Activated CD4-positive, alpha-beta T cell treated with anti-CD3 and anti-CD28 coated beads, Interleukin-2, amount 10 ng/mL, durations not matched to agents 24 days and 14 days (primary cell): ENCODE measurements at places on chromosomes 16 and 17. TPM values are rescaled to one million over a fixed set of nuclear protein-coding genes. Genes with fewer than 3 reads are reported as not detected.

- DNase-seq, result no peak
Measured at GRCh38 chr16:26111900-26112299, 420.1 kb downstream of the HS3ST4 start.

TELO2 gene
- total RNA-seq, result 91.4 and 101 TPM in 2 replicates

GRCh38 chr16:10356870-10357842 lies 28.7 kb upstream of the ATF7IP2 start:
- DNase-seq, result no peak

GRCh38 chr17:57326336-57326735 lies 70.0 kb downstream of the MSI2 start:
- no peak for DNase-seq

DNA sequence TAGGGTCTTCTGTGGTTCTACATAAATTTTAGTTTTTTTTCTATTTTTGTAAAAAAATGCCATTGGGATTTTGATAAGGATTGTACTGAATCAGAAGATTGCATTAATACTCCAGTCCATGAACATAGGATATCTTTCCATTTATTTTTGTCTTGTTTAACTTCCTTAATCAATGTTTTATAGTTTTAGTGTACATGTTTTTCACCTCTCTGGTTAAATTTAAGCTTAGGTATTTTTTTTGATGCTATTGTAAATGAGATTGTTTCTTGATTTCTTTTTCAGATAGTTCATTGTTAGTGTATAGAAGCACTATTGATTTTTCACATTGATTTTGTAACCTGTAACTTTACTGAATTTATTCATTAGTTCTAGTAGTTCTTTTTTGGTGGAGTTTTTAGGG lies 35.4 kb downstream of the ITGAM start:
- no peak for DNase-seq

CHMP6 gene
- total RNA-seq, result 30.8 and 32.8 TPM in 2 replicates

GRCh38 chr17:55168958-55169687 lies 95.6 kb upstream of the HLF start:
- DNase-seq, result no peak

DNA sequence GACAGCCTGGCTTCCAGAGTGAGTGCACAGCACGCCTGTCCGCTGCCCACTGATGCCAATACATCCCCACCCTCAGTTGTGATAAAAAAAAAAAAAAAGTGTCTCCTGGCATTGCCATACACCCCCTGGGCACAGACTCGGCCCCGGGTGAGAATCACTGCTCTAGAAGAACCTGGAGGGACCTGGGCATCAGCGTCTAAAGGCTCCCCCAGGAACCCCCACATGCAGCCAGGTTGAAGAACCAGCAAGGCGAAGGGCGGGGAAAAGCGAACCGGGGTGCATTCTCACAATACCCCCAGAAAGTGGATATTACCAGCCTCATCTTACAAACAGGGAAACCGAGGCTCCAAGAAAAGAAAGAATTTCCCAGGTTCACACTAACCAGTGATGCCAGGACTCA lies 27.7 kb downstream of the TBC1D16 start:
- DNase-seq, result no peak

DNA sequence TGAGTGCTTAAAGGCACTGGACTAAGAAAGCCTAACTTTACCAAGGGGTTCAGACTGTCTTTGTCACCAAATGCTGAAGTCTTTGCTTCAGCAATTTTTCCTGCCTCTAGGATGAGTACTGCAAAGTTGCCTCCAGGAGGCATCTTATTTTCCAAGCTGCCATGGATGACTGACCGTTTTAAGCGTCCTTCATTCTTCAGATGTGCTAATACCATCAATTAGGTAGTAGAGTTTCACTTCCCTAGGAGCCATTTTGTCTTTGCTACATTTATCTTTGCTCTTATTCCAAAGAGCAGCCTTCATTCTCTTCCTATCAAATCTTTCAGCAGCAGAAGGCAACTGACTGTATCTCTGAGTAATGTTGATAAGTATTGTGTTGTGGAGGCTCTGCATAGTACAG lies 440.1 kb downstream of the CDH13 start:
- no peak for DNase-seq

CDRT15 gene
- not detected in 2 replicates for total RNA-seq

SLC6A2 gene
- not detected in 2 replicates for total RNA-seq

- DNase-seq, result no peak
Measured at GRCh38 chr17:50184064-50184463, 17.4 kb downstream of the COL1A1 start.

ZNF385C gene
- 0.16 TPM in 1 of 2 replicates, not detected in the other for total RNA-seq

ZNF423 gene
- total RNA-seq, result not detected in 2 replicates

GRCh38 chr17:29927546-29927945 lies 2.5 kb downstream of the SSH2 start:
- peak; percentile 16 for DNase-seq

- DNase-seq, result no peak
Measured at GRCh38 chr17:44398692-44399691, 9.5 kb upstream of the ITGA2B start.

DNA sequence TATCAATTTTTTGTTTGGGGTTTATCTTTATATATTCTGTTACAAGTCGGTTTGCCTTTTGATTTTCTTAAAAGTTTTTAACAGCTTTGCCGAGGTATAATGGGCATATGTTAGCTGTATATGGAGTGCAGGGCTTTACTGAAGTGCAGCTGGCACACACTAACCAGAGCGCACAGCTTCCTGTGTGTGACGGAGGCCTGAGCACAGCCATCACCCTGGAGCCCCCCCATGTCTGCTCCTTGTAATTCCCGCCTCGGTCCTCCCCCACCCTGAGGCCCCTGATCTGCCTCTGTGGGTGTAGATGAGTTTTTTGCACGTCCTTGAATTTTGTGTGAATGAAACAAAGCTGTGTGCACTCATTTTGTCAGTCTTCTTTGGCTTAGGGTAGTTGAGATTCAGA lies 60.1 kb upstream of the ZNF750 start:
- no peak for DNase-seq

MT1A gene
- 1.8 and 2.1 TPM in 2 replicates for total RNA-seq

OTOP3 gene
- total RNA-seq, result not detected in 2 replicates

SCNN1B gene
- total RNA-seq, result not detected in 2 replicates

DNA sequence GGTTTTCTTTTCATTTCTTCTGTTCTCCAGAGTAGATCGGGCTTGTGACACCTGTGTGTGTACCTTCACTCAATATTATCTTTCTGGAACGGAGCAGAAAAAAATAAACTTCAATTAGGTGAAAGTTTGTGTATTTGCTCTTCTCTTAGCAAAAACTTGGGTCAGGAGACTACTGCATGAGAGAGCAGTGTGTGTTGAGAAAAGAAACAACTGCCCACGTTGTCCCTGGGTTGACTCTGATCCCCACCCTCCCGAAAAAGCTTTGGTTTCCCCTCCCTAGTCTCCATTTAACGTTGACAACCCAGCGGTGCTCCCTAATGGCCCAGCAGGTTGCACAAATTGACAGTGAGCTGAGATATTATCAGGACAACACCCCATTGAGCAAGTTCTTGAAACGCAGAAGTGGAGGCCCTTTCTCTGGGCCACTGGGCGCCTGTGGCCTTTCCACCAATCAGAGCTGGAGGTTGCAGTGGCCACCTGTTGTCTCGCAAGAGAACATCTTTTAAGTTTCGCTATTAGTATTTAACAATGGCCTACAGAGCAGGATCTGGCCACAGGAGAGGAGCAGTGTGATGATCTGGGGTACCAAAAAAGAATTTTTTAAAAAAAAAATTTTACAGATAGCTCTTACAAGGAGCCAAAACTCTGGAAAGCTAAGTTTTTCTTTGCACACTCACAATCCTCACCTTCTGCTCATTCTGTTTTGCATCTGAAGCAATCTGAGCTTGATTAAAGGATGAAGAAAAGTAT lies 1.5 kb upstream of the TOX3 start:
- no peak for DNase-seq
